ENCODE measurements at places on chromosomes 6 and 20.

GRCh38 chr6:33728438-33728837 lies 16.9 kb upstream of the UQCC2 start:
- DNase-seq = no peak

DNA sequence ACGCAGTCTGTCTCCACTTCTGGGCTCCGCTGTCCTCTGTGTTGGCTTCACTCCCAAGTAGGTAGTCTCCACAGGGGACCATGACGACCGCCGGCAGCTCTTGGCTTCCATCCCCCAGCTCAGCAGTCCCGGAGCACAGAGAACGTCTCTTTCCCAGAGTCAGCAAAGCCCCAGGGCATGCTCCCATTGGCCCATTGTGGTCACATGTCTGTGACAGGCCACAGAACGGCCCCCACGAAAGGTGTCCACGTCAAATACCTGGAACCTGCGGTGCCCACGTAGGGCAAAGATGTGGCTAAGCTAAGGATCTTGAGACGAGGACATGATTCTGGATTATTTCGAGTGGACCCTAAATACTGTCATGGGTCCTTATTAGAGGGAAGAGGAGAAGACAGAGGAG lies 438.4 kb upstream of the SULF2 start:
- DNase-seq = no peak

- no peak for DNase-seq
Observed at GRCh38 chr20:43514648-43514999, 7.1 kb downstream of the L3MBTL1 start.

DNA sequence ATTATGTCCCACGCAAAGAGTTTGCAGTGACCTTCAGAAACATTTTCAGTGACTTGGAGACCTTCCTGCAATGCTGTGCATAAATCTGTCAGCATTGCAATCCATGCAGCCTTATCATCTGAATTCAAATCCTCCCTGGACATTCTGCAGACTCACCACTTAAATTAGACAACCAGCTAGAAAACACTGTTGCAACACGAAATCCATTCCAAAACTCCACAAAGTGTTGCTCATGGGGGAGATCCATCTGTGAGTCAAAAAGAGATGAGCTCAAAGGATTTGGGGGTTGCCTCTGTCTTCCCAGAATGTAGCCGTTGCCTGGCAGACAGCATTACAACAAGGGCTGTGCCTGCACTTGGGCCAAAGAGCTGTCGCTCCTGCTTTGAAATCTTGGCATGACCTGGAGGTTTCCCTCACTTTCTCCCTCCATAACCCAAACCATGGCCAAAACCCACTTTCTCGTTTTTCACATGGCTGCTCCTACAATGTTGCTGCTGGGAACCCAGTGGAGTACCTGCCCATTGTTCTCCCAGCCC lies 163.5 kb upstream of the CDYL start:
- DNase-seq = no peak

GRCh38 chr6:133724726-133725125 lies 164.2 kb upstream of the TCF21 start:
- DNase-seq = no peak

DNA sequence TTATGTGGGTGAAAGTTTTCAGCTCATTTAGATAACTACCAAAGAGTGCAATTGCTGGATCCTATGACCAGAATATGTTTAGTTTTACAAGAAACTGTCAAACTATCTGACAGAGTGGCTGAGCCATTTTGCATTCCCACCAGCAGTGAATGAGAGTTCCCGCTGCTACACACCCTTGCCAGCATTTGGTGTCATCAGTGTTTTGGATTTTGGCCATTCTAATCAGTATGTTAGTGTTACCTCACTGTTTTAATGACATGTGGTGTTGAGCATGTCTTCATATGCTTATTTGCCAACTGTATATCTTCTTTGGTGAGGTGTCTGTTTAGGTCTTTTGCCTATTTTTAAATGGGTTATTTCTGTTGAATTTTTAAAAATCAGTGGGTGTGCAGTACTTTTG lies 120.9 kb downstream of the CFAP61 start:
- no peak for DNase-seq

GRCh38 chr20:62511915-62512610 lies 36.3 kb upstream of the GATA5 start:
- DNase-seq = peak; percentile 38

- no peak for DNase-seq
Observed at GRCh38 chr6:79833964-79834284, 113.4 kb downstream of the ELOVL4 start.

DNA sequence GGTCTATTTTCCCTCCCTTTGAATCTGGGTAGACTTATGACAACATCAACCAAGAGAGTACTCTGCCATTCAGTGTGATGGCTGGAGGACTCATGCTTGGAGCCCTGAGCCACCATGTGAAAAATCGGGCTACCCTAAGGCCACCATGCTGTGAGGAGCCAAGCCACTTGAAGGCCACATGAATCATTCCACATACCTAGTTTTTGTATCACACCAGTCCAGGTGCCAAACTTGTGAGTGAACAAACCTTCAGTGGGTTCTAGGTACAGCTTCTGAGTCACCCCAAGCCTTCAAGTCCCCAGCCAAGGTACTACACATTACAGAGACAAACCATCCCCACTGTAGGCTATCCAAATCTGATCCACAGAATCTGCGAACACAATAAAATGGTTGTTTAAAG lies 37.4 kb upstream of the E2F3 start:
- no peak for DNase-seq

GRCh38 chr6:2741756-2742155 lies 9.0 kb downstream of the MYLK4 start:
- no peak for DNase-seq

Data from left kidney (tissue), 8 donors.